H1 (cell line): ENCODE measurements at places on chromosomes 4 and X.

DNA sequence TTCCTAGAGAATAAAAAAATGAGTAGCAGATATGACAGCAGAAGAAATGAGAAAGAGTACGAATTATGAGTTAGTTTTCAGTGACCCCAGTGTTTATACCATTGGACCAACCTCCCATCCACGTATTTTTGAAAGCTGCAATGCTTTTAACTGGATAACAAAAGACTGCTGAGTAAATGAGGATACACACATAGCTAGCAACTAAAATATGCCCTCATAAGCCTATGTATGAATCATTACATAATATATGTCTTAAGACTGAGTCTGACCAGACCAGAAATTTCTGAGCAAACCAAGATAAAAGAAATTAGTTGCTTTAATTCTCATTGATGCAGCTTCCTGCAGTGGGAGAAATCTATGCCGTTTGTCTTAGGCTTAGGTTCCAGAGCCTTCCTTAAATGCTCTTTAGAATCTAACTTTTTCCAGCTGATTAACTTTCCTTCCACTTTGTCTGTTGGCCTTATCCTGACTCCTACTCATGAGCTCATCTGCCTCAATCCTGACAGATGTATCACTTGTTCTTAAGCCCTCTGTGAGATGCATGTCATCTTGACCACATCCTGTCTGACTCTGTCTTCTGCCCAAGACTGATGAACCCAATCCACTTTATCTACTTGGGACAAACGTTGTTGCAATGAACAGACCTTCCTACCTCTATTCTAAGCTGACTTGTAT lies 301.4 kb upstream of the AADAT start:
- no peak for DNase-seq

GRCh38 chr4:185235843-185236503 lies 26.6 kb downstream of the SNX25 start:
- DNase-seq = no peak

GRCh38 chrX:48972220-48973164 lies 848 bp upstream of the KCND1 start:
- peak; percentile 54 for DNase-seq

DNA sequence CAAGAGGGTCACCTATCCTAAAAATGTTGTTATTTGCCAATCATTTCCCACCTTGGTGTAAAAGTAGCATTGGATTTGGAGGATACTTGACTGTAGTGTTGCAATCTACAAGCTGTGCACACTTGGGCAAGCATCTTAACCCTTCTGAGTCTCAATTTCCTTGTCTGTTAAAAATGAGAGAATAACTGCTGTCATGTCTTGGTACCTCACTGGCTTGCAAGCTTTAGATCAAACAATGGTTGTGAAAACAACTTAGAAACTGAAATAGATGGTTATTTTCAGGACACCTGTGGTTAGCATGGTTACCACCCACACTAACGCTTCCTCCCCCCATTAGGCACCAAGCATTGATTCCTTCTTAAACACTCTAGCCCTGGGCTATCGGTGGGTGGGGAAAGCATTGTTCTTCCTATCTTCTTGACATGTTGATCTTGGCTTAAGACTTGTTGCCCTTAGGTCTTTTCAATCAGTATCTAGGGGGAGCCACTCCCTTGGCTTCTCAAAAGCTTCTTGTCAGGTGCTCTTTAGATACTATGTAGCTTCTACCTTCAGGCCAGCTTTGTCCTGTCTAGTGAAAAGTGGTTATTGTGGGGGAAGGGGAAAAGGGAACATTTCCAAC lies 10.6 kb upstream of the AMOT start:
- DNase-seq = no peak

DNA sequence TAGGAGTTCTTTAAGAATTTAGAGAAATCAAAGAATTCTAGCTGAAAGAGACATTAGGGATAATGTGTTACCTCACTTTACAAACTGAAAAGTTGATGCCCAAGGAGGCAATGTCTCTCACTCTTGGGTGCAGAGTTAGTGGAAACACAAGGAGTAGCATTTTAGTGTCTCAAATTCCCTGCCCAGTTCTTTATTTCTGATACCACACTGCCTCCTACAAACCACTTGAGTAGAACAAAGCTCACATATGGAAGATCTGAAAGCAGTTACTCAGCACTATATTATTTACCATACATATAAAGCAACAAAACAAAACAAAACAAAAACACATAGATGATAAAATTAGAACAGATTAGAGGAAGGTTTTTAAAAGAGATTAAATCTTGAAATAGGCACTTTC lies 124.2 kb downstream of the REELD1 start:
- no peak for DNase-seq

GRCh38 chr4:20109391-20109790 lies 142.3 kb upstream of the SLIT2 start:
- DNase-seq = no peak

GRCh38 chrX:10697616-10698317 lies 77.4 kb upstream of the MID1 start:
- DNase-seq = no peak

- DNase-seq = no peak
Observed at GRCh38 chr4:89939546-89939945, 44.9 kb downstream of the MMRN1 start.

- no peak for DNase-seq
Observed at GRCh38 chr4:5004496-5004895, 14.8 kb downstream of the CYTL1 start.

DNA sequence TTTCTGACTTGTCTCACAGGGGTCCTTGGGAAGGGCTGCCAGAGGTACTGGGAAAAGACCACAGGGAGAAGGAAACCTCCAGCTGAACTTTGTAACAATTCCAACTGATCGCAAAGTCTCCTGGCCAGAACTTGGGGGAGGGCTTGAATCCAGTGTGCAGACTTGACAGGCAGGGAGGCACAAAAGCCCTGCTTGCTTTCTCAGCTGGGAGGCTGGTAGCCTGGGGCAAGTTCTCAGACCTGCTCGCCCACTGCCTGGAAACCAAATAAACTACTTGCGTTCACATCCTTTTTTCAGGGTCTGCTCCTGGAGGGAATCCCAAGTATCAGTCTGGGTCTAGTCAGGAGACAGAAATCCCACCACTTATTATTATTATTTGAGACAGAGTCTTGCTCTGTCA lies 48.0 kb upstream of the CASK start:
- no peak for DNase-seq

- DNase-seq = peak; percentile 66
Observed at GRCh38 chr4:155759372-155760252, 791 bp downstream of the GUCY1B1 start.
